ENCODE measurements at places on chromosomes 3 and 15.

GRCh38 chr15:48638963-48639362, 6.5 kb downstream of the FBN1 start:
- no peak for DNase-seq

DNA sequence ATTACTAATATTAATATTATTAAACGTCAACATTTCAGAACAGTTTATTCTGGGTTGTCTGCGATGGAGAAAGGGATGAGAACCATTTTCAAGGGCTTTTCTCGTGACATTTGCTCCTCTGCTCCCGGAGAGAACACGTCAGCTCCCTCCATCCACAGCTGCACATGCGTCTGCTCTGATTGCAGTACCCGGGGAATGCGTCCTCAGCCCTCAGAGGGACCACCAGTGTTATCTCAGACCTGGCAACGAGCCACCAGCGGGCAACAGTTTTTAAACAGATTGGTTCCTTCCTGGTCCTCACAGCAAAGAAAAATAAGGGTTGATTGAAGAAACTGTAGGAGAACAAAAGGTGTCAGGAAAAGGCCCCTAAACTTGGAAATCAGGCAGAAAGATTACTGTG, 202.2 kb upstream of the ADAMTS9 start:
- DNase-seq, result no peak

DNA sequence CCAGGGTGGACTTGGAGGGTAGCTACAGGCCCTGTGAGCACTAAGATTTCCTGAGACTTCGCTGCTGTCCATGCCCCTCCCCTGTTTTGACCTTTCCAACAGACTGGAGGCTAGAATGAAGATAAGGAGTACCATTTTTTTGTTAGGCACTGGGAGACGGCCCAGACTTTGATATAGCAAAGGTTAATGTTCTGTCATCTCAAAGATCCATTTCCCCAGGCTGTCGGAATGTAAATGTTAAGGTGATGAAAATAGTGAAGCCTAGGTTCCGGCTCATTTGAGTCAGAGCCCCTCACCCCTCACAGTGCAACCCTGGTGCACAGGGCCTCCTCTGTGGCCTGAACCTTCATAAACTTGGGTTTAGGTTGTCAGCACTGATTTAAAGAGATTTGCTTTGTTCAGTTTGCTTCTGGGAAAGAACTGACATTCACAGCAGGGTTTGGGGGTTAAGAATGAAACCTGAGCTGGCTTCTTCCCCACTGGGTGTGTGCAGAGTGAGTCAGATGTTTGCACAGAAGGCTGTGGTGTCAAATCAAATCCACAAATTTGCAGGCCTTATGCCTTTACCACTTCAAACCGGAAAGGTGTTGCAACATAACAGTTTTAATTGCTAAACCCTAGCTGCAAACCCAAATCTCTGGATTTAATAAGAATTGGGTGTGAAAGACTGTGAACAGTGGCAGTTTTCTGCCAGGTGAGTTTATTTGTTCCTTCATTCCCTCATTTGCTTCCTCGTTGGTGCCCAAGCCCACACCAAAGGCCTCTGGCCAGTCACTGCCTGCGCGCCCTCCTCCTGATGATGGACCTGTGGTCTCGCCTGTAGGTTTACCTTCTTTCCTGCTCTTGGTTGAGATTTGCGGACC, 20.6 kb upstream of the KCTD6 start:
- DNase-seq, result peak; percentile 1

- DNase-seq, result no peak
These were observed 254.3 kb downstream of the TLE3 start for GRCh38 chr15:69843276-69843899.

- DNase-seq, result peak; percentile 31
These were observed 67.1 kb downstream of the MB21D2 start for GRCh38 chr3:192850451-192850981.

- DNase-seq, result no peak
These were observed 253.7 kb downstream of the GAP43 start for GRCh38 chr3:115876876-115877614.

DNA sequence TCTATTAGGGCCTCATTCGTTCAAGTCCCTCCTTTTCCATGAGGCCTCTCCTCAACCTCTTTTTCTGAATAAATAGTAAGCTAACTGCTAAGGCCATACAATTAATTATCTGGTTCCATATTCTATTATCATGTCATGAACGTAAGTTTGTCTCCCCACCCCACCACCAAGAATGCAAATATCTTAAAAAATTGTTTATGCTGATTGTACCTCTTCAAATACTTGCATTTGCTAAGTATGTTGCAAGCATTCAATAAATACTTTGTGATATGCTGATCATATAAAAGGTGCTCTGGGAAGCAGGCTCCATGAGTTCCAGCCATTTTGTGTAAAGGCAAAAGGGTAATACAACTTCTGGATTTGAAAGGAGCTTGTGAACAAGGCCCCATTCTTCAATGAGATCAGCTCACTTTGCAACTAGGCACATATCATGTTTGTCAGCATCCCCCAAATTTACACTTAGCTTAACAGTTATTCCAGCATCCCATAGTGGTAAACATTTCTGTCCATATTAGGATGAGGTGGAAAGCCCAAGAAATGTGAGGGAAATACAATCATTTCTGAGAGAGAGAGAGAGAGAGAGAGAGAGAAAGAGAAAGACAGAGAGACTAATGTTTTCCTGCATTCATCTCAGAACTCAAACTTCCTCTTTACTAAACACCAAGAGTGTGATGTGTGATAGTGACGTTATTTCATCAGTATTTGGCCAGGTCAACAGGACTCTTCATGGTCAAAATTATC, 33.2 kb downstream of the SLC12A8 start:
- no peak for DNase-seq

- DNase-seq, result no peak
These were observed 181.0 kb downstream of the UACA start for GRCh38 chr15:70582143-70582945.

GRCh38 chr3:157336252-157337009, 100.2 kb upstream of the PTX3 start:
- no peak for DNase-seq

DNA sequence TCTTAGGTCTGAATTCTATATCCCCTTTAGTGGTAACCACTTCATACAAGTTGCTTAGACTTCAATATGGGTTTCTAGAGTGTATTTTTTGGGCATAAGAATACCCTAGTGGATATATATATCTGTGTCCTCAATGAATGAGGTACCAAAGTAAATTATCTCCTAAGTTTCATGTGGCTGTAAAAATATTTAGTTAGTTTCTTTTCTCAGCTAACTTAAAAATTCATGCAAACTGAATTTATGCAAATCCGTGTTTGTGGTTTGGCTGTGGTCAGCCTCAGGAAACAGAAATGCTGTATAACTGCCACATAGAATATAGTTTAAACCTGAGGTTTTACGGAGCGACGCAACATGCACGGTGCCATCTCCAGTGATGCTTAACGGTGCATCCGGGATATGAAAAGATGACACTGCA, 80.3 kb downstream of the PEX5L start:
- no peak for DNase-seq

GRCh38 chr15:93418566-93418965, 329.6 kb upstream of the RGMA start:
- DNase-seq, result no peak

- no peak for DNase-seq
These were observed 107.1 kb downstream of the ATG7 start for GRCh38 chr3:11379238-11379823.

DNA sequence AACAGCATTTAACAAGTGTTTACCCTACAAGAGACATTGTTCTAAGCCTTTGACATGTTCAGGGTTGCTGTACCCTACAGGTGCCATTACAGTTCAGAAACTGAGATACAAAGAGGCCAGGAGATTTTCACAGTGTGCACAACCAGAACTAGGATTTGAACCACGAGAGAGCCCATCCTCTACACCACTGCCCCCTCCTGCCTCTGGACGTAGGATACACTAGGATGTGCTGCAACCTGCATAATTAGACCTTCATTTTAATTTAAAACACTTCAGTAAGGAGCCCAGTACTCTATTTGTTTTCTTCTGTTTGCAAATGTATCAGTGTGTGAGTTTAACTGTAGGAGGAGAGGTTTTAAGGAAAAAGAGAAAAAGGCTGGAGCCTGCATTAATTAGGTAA, 123.1 kb upstream of the RARB start:
- DNase-seq, result no peak

GRCh38 chr15:66456211-66456610, 41.4 kb downstream of the SNAPC5 start:
- no peak for DNase-seq

- DNase-seq, result no peak
These were observed 5.5 kb upstream of the C15orf40 start for GRCh38 chr15:83016906-83017305.

All from stimulated activated CD4-positive, alpha-beta T cell treated with anti-CD3 and anti-CD28 coated beads, Interleukin-12 subunit alpha, Interleukin-12 subunit beta, amount 100 ng/mL, for 4 hours (primary cell).